ENCODE measurements at places on chromosomes 3 and 15.

GRCh38 chr3:127351321-127351720, 63.5 kb upstream of the PRR20G start:
- no peak for DNase-seq

DNA sequence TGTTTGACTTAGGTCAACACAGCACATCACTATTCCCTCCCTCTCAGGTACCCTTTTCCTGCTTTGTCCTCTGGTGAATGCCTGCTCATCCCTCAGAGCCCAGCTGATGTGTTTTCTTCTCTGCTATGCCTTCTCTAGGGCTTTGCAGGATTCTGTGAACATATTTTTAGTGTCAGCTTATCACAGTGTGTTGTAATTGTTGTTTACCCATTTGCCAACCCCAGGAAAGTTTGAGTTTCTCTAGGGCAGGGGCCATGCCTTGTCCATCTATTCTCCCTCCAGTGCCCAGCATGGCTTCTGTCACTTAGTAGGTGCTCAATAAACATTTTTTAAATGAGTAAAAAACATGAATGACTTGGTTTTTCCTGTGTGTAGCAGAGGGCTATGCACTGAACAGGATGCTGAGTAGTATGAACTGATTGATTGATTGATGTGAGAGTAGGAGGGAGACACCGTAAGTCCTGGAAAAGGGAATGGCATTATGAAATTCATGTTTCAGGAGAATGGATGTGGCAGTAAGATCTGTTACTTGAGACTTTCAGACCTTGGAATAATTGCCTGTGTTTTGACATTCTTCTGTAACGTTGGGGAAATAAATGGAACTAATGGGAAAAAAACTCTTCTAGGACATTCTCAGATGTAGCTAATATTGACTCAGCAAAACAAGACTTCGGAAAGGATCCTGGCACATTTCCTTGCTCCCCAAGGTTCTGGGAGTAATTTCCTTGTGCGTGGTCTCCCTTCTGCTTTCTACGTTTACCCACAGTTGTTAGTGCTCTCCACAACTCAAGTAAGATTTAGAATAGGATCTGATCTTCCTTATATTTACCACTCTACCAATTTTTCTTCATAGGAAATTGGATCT, 267.3 kb upstream of the TBL1XR1 start:
- DNase-seq = no peak

DNA sequence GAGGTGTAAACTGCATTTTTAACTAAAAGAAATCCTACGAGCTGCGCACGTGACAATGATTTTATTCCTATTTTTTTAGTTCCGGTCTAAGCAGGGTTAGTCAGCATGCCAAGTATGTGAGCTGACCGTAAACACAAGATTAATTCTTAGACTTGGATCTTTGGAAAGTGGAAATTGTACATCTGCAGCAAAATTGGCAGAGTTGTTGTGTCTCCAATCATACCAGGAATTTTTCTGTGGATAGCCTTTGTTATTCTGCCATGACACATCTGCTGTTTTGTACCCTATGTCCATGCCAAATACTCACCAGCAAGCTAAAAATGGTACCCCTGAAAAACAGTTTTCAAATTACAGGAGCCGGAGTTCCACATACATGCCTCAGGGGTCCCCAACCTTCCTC, 562.5 kb downstream of the UNC13C start:
- no peak for DNase-seq

- DNase-seq = peak; percentile 30
Observed at GRCh38 chr3:5197470-5198312, 10.2 kb downstream of the EDEM1 start.

DNA sequence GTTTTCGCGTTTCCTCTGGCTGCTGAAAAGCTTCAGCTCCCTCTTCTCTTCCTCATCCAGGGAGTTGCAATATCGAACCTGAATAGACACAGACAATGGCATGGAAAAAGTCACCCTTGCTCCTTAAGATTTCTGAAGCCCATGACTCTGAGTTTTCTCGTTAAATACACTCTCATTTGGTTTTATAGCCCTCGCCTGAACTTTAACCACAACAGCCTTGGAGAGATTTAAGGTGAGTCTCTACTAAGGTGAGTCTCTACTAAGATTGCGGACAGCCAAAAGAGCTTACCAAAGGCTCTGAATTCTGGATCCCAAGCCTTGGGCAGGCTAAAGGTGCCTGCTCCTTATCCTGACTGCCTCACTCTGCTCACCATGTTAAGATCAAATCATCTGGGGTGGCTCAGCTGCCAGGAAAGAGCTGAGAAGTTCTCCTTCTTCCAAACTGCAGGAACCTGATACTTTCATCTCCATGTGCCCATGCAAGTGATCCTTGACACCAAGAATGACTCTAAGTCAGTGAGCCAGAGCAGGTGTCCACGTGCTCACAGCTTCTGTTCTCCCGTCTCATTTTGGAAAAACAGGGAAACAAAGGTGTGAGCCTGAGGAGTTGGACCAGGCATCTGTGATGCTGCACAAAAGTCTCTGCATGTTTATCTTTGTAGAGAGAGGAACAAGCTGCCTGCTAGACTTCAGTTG, 65.1 kb downstream of the PRICKLE2 start:
- no peak for DNase-seq

GRCh38 chr3:71271596-71271995, 311.9 kb downstream of the FOXP1 start:
- DNase-seq = no peak

- DNase-seq = peak; percentile 95
Observed at GRCh38 chr15:82093774-82094211, 48.0 kb upstream of the MEX3B start.

- no peak for DNase-seq
Observed at GRCh38 chr15:93829115-93829870, 402.1 kb upstream of the MCTP2 start.

DNA sequence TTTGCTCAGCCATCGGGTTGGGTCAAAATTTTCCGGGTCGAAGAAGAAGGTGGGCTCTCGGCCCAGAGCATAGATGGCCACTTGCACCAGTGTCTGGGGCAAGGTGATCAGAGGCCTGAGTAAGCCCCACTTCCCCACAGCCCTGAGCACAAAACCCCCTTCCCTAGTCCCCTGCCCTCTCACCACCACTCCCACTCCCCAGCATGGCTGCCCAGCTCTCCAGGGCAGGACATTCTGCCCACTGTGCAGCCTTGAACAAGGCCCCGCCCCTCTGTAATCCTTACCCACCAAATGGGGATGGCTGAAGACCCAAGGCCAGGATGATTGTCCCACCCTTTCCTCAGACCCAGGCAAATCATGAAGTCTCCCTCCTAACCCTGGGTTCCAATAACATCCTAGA, 28.8 kb downstream of the CYP11A1 start:
- DNase-seq = no peak

- DNase-seq = no peak
Observed at GRCh38 chr3:37701734-37702433, 159.8 kb upstream of the CTDSPL start.

- no peak for DNase-seq
Observed at GRCh38 chr3:113714702-113715101, 18.3 kb upstream of the USF3 start.

GRCh38 chr15:89243046-89243690, 611 bp upstream of the FANCI start:
- DNase-seq = no peak

- no peak for DNase-seq
Observed at GRCh38 chr3:48543271-48543866, 13.2 kb downstream of the PFKFB4 start.

DNA sequence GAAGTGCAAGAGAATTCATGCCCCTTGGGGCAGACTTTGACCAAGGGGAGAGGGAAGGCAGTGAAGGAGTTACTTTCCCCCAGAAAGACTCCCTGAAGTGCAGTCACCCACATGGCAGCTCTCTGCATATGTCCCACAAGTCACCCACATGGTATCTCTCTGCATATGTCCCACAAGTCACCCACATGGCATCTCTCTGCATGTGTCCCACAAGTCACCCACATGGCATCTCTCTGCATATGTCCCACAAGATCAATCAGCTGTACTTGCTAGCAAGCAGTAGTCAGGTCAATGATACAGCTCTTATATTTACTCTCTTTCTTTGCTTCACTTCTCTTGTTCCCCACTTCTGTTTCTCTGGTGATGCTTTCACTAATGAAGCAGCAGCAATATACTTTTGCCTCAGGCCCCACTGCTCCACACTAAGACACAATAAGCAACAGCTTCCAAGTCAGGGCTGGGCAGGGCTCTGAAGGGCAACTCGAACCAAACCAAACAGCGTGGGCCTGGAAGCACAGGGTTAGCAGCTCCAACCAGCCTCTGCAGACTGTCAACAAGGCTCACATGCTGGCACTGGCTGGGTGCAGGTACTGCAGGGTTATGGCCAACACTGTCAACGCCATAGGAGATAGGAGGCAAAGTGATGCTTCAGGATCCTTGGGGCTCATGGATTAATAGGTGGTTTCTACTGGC, 46.7 kb downstream of the THBS1 start:
- DNase-seq = no peak

GRCh38 chr3:24101676-24102168, 156.6 kb downstream of the NR1D2 start:
- DNase-seq = peak; percentile 52

- no peak for DNase-seq
Observed at GRCh38 chr3:14474363-14475081, 65.6 kb downstream of the GRIP2 start.

DNA sequence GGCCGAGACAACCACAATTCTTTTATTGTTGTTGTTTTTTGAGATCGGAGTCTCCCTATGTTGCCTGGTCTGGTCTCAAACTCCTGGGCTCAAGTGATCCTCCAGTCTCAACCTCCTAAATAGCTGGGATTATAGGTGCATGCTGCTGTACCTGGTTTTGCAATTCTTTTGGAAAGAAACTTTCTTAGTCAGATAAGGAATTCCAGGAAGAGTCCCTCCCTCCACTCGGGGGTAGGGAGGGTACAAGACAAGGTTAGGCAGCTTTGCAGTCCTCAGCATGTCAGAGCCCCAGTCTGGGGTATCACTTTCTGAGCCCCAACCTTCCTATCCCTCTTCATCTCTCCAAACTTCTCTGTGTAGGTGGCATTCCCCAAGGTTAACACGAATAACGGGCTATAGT, 33.8 kb upstream of the FURIN start:
- no peak for DNase-seq

DNA sequence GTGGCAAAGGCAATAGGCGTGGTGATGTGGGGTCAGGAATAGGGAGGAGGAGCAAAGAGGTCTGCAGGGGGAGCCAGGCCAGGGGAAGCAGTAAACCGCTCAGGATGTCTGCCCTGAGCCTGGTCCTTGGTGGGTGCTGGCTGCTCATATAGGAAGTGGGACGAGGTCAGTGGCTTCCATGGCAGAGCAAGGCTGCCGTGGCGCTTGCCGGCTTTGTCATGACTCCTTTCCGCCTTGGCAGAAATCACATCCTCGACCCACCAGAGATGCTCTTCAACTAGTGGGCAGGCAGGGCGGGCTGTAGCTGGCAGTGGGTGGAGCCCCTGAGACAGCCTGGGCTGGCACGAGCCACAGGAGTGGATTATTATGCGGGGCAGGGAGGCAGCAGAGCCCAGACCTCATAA, 13.1 kb upstream of the SKOR1 start:
- DNase-seq = no peak

DNA sequence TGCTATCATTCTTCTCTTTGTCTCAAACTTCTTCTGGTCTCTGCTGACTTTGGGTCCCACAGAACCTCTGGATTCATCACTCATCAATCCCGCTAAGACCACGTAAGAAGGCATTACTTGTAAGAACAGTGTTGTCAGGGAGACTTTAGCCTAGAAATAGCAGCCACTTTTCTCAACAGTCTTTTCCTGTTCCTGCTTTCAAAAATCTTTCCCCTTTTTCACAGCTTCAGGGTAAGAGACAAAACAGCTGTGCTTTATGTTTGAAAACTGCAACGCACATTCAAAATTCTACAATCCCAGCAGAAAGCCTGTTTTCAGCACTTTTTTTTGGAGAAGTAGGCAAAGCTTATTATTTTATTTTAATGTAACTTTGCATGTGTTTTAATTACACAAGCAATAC, 42.0 kb upstream of the FAM98B start:
- DNase-seq = no peak

GRCh38 chr3:127041933-127042332, 59.0 kb downstream of the PLXNA1 start:
- DNase-seq = no peak

DNA sequence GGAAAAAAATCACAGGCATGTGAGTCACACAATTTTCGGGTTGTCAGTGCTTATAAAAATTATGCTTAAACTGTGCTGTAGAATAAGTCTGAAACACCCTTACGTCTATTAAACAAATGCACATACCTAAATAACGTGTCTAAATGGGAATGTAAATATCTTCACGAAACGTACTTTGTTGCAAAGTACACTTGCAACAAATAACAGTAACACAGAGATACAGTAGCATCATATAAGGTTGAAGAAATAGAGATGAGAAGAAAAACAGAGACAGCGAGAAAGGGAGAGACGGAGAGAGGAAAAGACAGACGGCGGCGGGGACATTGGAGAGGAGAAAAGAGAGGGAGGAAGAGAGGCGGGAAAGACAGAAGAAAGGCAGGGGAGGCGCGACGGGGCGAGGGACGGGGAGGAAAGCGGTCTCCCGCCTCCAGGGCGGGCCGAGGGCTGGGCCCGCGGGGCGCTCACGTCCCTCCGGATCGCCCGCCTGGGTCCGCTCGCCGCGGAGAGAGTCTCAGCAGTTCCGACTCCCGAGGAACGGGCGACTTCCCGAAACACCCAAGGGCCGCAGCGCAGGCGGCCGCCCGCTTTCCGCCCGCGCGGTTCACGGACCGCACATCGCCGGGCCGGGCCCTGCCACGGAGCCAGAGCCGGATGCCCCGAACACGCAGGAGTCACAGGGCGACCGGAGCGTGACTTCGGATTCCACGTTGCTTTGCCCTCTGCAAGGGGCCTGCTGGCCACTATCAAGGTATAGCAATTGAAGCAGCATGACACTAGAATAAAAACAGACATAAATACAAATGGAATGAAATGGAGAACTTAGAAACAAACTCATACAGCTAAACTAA, 153.4 kb downstream of the LMLN start:
- no peak for DNase-seq

DNA sequence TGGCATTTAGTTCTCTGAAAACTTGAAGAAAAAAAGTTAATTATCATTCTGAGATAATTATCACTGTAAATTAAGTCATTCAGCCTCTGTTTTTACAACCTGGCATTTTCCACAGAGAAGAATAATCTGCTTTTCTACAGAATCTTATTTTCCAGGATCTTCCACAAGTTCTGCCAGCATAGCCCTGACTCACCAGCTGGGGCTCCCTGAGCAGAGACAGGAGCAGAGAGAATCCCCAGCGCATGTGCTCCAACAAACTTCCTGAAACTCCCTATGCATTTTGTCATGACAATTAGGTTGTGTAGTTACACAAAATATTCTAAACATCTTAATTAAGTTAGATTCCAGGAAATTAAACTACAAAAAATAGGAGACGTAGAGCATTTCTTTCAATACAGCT, 32.1 kb upstream of the TMEM207 start:
- DNase-seq = no peak

GRCh38 chr3:21357241-21357640, 393.8 kb downstream of the ZNF385D start:
- DNase-seq = no peak

DNA sequence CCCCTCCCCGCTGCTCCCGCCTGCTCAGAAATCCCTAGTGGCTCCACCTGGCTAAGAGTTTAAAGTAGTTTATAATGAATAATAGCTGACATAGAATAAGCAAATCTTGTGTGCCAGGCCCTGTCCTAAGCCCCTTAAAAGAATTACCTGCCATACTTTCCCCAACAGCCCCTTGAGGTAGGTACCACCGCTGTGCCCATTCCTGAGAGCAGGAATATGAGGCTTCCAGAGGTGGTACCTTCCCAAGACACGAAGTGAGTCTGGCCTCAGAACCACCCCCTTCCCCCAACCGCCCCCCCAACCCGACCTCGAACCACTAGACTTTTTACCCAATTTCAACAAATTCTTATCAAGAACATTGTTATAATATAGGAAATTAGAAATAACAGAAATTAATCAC, 1.2 kb downstream of the ABHD6 start:
- DNase-seq = no peak

Measured in EL (cell line).